ENCODE measurements at places on chromosomes 3 and 15. TPM values are rescaled to one million over a fixed set of nuclear protein-coding genes. Genes with fewer than 3 reads are reported as not detected.

- H3K36me3 ChIP-seq, result peaks cover 8% of the 10 kb centered on the region
- no peak overlapping the region for H3K4me3 ChIP-seq
- peaks cover 38% of the 10 kb centered on the region for H3K4me1 ChIP-seq
- DNase-seq, result no peak
Observed at GRCh38 chr3:171383206-171384018, 76.8 kb downstream of the TNIK start.

The CELF6 gene
- 0.16 TPM for total RNA-seq

The CPNE4 gene
- total RNA-seq, result not detected

- H3K4me1 ChIP-seq, result no peaks in the 10 kb centered on the region
- H3K27ac ChIP-seq, result no peak overlapping the region
- H3K36me3 ChIP-seq, result no peaks in the 10 kb centered on the region
Observed at GRCh38 chr15:53808058-53808706, 48.7 kb upstream of the WDR72 start.

GRCh38 chr15:37098468-37099318 is 1.7 kb downstream of the MEIS2 start:
- peaks cover 12% of the 10 kb centered on the region for H3K36me3 ChIP-seq
- peaks cover 98% of the 10 kb centered on the region for H3K27me3 ChIP-seq
- H3K27ac ChIP-seq, result no peak overlapping the region

- peaks cover 22% of the 10 kb centered on the region for H3K4me1 ChIP-seq
- no peak for DNase-seq
- no peak overlapping the region for H3K27ac ChIP-seq
- no peak overlapping the region for H3K4me3 ChIP-seq
- H3K27me3 ChIP-seq, result no peaks in the 10 kb centered on the region
Observed at GRCh38 chr3:112982710-112983109, 7.8 kb upstream of the CD200R1 start.

The TCAIM gene
- 10.8 TPM for total RNA-seq

The NR2F2 gene
- total RNA-seq, result not detected

Measured in activated naive CD8-positive, alpha-beta T cell treated with anti-CD3 and anti-CD28 coated beads for 36 hours (primary cell).